Epithelial cell of prostate (primary cell): ENCODE measurements at places on chromosomes 2 and 18.

DNA sequence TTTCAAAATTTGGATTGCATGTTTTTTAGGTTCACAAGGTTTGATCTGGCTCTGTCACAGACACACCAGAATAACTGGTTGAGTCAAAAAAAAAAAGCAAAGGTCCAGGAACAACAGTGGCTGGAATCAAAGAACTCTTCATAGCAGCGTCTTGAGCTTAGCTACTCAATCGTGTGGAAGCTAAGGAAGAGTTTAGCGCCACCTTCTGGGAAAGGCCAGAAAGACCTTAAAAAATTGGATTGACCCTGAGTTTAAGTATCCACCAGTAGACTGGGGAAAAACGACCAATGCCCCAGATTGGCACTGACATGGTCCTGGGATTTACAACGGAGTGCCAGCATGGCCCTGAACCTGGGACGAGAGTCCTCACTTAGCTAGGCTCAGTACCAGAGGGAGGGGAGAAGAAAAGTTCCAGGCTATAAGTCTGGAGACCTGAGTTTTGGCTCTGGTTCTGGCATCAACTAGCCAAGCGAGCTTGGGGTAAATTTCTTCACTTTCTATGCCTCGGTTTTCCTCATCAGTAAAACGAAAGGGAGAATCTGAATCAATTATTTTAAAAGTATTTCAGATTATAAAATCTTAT, 71.1 kb upstream of the TFCP2L1 start:
- DNase-seq: no peak

GRCh38 chr18:72460210-72460680, 83.9 kb downstream of the CBLN2 start:
- DNase-seq: no peak

DNA sequence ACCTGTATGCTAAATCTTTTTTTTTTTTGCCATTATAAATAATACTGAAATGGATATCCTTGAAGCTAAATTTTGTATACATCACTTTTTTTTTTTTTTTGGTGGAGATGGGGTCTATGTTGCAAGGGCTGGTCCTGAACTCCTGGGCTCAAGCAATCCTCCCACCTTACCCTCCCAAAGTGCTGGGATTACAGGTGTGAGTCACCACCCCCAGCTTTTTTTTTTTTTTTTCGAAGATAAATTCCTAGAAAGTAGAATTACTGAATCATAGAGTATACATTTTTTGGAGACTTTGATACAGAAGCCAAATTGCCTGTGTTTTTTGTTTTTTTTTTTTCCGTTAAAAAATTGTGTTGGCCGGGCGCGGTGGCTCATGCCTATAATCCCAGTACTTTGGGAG, 51.0 kb upstream of the MCFD2 start:
- DNase-seq: no peak

DNA sequence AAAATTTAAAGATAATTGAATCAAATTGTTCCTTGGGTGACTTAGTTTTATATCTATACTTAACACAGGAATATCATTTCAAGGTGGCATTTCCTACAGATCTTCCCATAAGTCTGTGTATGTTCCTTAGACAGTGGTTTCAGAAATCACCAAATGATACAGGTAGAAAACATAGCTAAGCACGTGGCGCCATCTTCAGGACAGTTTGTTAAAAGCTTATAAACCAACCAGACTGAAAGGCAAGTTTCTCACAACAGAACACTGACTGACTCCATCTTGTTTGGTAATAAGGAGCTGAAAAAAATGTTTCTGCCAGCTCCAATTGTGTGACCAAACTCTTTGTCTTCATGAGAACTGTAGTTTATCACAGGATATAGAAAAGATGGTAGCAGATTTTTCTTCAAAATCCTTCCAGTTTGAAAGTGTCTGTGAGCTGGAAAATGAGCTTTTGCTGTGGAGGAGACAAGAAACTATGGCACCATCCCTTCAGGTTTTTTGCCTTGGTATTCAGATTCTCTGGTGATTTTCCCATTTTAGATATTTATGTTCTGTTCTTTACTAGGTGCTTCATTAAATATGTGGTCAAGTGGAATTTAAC, 34.8 kb upstream of the NEUROD1 start:
- peak; percentile 12 for DNase-seq

- DNase-seq: no peak
Observed at GRCh38 chr18:44636241-44636640, 44.4 kb upstream of the SETBP1 start.

DNA sequence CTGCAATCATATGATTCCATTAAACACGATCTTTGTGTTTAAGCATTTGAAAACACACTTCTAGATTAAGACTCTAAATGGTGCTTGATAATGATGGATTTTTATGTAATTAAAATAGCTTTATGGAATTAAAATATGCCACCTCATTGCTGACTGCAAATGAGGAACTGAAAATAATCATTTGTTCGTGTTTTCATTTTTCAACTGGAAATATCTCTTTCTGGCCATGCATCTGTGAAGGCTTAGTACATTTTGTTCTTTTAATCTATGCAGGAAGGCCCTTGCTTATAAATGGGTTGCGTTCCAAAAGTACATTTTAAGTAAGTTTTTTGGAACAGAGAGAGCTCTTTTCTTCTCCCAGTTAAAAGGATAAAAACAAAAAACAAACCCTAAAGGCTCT, 125.5 kb downstream of the MC4R start:
- DNase-seq: no peak

DNA sequence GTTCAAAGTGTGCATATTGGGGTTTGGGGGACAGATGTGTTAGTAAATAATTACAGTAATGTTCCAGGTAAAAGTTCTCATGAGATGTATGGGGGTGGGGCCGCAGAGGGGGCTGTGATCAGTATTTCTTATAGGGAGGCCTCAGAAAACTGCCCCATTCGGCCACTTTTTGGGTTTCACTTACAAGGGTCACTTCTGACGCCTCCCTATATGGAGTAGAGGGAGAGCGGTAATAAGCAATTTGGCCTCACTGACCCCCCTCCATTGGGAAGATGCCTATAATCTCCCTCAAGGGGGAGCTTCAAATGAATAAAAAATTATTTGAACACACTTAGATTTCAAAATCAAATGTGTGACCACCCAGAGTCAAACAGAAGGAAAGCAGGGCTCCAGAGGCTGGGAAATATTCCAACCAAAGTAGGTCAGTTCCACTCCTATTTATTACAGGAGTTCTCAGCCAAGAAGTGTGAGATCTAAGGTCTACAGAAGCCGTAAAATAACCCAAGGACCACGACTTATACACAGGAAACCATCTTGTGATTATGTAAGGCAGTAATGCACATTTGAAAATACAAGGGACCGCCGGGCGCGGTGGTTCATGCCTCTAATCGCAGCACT, 2.7 kb downstream of the SCTR start:
- DNase-seq: no peak

DNA sequence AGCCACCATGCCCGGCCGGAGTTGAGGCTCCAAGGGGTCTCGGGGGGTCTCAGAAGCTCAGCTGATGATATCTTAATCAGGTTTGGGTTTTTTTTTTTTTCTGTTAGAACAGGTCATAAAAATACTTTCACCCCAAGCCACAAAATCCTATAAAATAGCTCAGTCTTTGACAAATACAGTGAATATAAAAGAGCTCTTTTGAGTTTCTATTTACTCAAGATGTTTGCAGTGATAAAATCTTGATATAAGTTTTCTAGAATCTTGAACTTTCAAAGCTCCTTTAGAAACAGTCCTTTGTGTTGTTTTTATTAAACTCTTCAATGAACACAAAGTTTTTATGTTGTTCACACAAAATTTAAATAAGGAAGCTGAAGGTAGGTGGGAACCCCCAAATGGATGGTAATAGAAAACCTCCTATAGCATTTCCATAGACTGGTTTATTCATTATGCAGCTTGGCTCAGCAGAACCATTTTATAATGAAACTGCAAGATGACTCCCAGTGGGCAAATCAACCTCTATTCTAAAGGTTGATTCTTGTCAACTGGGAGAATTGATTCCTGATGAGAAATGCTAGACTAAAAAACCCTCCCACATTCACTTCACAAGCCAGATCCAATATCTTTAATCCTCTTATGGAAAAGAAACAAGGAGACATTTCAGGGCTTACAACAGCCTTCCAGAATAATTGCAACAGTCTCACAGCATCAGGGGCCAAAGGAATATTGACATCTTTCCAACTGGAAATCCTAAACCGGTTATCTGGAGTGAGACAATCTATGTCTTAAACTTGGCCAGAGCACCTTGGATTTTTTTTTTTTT, 13.6 kb upstream of the NARS1 start:
- no peak for DNase-seq

DNA sequence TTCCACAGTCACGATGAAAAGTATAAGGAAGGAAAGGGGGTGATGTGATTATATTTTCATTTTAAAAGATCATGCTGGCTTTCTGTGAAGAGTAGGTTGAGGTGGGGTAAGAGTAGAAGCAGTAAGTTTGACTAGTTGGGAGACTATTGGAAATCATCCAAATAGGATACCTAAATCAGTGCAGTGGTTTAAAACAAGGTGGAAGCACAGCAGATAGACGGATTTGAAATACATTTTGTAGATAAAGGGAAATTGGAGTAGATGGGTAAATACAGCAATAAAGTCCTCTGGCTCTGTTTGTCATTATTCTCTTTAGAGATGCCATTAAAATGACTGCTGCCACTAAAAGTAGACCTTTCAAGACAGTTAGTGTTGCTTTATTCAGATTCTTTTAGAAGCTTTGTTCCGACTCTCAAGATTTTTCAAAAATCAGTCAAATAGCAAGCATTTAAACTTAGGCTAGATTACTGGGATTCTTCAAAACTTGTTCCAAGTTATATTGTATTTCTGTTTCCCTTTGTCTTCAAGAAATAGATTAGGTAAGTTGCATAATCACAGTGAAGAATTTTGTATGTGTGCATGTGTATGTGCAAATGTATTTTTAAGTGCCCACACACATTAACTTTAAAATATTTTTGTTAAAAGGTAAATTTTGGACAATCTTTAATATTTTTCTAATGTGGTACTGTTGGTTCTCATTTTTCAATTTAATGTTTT, 61.7 kb upstream of the DTNA start:
- DNase-seq: no peak
